ENCODE measurements at places on chromosomes 3 and 15.

DNA sequence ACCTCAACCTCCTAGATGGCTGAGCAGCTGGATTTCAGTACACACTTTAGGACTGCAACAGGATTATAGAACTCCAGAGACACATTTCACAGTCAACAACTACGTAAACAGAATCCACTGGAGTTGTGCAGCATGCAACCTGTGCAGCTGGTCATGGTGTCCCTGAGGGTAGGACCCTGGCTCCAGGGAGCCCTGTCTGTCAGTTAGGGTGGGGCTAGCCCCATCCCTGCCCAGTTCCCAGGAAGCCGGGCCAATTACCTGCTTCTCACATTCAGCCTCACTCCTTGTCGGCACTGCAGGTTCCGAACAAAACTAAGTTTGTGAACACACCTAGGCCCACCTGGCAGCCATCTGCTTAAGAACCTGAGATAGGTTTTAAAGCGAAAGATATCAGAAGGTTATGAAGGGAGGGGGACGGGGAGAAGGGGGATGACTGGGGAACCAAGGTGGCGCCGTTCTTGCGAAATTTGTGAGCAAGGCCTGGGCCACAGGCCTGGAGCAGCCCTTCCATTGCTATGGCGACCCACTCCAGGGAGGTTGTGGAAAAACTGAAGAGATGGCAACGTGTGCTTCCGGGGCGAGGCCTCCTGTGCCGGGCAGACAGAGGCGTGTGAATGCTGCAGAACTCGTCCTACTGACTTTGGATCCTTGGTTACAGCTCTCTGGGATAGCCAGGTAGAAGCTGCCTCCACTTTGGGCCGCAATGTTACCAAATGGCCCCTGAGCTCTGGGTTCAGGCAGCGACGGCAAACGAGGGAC, 25.3 kb downstream of the ACSBG1 start:
- no peak for DNase-seq

DNA sequence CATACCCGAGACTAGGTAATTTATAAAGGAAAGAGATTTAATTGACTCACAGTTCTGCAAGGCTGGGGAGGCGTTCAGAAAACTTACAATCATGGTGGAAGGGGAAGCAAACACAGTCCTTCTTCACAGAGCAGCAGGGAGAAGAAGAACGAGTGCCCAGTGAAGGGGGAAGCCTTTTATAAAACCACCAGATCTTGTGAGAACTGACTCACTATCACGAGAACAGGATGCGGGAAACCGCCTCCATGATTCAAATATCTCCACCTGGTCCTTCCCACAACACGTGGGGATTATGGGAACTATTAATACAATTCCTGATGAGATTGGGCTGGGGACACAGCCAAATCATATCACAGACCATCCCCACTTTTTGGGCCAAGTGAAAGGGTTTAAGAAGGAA, 58.8 kb upstream of the CTXND1 start:
- DNase-seq: no peak

DNA sequence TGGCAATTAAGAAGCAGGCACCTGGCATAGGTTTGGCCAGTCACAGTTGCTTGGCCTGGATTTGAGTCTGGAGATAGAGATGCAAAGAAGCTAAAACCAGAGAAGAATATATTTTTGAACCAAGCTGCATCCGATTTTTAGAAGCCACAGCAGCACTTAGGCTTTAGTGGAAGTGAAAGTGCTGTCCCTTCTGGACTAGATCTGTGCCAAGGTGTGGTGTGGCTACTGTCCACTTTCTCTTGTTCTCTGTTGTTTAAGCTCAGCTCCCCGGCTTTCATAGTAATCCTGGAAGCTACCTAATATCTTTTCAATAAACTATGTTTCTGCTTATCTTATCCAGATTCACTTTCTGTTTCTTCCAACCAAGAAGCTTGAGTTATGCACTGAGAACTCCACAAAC, 183.4 kb upstream of the THRB start:
- DNase-seq: no peak

- no peak for DNase-seq
Measured at GRCh38 chr3:110799271-110799670, 272.3 kb upstream of the NECTIN3 start.

- no peak for DNase-seq
Measured at GRCh38 chr3:34676436-34676835, 878.0 kb downstream of the PDCD6IP start.

GRCh38 chr15:72136170-72137051, 18.2 kb downstream of the SENP8 start:
- DNase-seq: no peak

DNA sequence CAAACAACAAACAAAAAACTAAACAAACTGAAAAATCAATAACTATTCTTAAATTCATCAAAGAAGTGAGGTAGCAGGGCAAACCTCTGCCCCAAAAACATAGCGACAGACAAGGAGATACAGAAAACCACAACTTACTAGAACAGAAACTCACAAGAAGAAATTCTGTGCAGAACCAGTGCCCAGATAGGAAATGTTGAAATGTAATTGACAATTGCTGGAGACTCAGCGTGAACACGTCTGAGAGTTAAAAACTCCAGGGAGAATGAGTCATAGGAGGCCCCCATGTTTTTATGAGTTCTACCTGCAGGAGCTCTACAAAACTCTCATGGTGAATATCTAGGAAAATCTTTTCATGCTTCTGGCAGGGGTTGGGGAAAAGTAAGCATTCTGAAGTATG, 95.5 kb upstream of the SETMAR start:
- no peak for DNase-seq

DNA sequence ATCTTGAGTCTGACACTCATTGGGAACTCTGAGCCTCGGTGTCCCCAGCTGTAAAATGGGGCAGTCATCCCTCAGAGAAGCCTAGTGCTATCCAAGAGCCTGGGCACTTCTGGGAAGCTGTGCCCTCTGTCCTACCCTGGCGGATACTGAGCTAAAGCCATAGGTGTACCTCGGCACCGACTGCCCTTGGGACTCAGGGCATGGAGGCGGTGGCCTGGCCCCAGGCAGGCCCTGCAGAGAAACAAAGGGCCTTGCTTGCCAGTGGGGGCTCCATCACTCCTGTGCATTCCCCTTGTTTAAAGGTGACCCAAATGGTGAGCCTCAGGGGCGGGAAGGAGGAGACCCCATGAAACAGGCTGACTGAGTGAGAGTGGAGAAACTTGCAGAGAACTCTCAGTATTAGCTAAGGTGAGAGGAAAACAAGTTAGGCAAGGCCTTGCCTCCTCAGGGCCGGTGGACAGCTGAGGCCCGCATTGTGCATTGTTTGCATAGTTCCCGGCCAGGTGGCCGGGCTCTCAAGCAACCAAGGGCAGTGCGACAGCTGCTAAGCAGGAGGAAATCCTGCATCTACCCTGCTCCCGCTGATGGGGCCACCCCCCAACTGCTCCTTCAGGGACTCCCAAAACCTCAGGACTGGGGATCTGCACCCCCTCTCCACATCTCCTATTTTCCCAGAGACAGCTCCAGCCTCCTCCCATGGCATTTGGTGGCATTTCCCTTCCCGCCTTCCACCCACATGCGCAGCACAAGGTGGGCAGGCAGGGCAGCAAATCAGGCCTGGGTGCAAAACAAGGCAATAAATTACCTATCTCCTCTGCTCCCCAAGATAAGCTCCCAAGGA, 4.3 kb downstream of the PFKFB4 start:
- DNase-seq: no peak

- DNase-seq: no peak
Measured at GRCh38 chr3:191399918-191400317, 61.0 kb upstream of the PYDC2 start.

DNA sequence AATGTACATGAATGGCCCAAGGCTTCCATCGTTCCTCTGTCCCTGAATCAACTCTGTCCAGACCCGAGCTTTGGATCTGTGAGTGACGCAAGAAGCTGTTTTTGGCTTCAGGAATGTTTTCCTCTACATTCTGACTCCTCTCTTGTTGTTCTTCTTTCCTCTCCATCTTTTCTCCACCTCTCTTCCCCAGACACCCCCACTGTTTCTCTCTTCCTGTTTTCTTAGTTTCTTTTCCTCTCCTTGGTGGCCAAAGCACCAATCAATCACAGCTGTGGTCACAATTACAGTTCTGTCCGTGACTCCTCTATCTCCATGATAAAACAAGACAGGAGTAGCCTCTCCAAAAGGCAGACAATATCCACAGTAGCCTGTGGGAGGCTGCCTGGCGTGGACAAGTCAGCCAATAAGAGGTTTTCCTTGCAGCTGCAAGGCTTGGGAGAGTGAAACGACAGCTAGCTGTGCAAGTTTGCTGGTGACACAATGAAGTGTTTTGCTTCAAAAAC, 4.9 kb upstream of the TMEM212 start:
- DNase-seq: no peak

- no peak for DNase-seq
Measured at GRCh38 chr3:137343283-137343682, 385.5 kb downstream of the IL20RB start.

GRCh38 chr3:157101486-157101885, 58.5 kb downstream of the CCNL1 start:
- no peak for DNase-seq
